ENCODE measurements at places on chromosomes 7 and 10.

- no peak for DNase-seq
Measured at GRCh38 chr7:128045766-128046165, 14.5 kb upstream of the LRRC4 start.

- DNase-seq: no peak
Measured at GRCh38 chr7:95553939-95554338, 42.4 kb downstream of the PDK4 start.

- no peak for DNase-seq
Measured at GRCh38 chr10:47043928-47044538, 132.8 kb downstream of the PTPN20 start.

DNA sequence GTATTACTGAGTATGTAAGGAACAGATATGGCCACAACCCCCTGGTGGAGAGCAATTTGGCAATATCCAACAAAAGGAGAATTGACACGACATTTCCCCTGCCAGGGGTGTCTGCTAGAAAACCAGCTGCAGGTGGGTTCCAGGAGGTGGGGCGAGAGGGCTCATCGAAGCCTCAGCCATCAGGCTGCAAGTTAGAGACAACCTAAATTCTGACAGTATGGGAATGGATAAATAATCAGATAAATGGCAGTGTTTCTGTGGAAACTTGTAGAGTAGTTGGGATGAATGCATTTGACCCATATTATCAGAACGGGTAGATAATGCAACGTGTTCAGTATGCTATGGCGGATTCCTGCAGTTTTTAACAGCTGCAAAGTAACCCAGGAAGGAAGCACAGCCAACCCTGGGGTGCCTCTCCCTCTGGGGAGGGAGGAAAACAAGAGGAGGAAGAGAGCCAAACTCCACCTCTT lies 3.5 kb downstream of the TMEM273 start:
- DNase-seq: no peak

DNA sequence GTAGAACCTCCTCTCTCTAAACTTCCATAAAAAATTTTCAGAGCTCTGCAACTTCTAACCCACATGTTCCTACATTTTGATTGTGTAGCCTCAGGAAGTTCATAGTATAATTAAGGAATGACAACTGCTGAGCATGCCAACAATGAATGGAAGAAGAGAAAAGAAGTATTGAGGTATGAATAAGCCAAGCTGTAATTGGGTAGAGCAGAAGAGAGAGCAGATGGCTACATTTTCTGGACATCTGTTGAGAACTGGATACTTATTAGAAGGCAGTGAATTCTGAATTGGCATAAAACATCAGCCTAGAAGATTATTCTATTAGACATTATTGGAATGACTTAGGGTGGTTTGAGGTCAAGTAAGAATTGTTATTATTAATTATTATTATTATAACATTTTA lies 728.3 kb upstream of the PHF14 start:
- DNase-seq: no peak

DNA sequence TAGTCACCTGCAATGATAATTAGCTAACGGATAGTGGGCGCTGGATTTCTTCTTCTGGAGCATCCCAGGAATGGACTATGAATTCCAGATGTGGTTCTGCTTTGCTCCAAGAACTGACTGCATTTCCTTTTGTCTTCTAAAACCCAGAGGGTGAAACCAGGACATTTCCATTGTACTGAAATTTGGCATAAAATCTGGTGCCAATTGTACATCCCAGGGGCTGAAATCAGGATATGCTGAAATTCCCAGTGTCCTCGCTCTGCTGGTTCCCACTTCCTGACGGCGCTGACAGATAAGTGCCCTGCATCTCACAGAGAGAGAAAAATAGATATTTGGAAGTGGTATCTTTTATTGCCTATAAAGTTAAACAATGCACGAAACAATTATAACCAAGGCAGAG lies 31.9 kb downstream of the RBM20 start:
- DNase-seq: no peak

- DNase-seq: no peak
Measured at GRCh38 chr10:91088300-91089140, 131.9 kb upstream of the PCGF5 start.

DNA sequence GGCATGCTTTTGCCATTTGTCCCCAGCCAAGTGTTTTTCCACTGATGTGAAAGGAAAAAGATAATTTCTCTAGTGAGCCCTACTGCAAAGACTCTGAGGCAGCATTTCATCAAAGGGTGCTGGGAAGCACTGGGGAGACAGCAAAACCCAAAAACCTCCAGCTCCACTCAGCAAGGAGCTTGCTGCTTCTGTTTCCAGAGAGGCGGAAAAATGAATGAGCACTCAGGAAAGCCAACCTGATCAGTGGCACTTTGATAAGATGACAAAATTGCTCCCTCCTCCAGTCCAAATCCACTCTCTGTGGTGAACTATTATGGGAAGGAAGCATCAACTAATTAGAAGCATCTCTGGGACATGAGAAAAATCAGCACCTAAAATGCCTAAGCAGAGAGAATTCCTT lies 68.2 kb downstream of the ATXN7L1 start:
- DNase-seq: no peak

- DNase-seq: no peak
Measured at GRCh38 chr10:9670911-9671310, 1346.8 kb upstream of the CELF2 start.
